ENCODE measurements at places on chromosomes 12 and 14. TPM values are rescaled to one million over a fixed set of nuclear protein-coding genes. Genes with fewer than 3 reads are reported as not detected.

INHBC gene
- not detected for total RNA-seq

GNB3 gene
- 2.5 TPM for total RNA-seq

KRT82 gene
- total RNA-seq = not detected

UBR7 gene
- 9.7 TPM for total RNA-seq

PLA2G1B gene
- not detected for total RNA-seq

GSC gene
- total RNA-seq = not detected

DCN gene
- total RNA-seq = 2,415 TPM

LUM gene
- 209 TPM for total RNA-seq

ACOT4 gene
- total RNA-seq = 0.49 TPM

ALKBH2 gene
- 12.3 TPM for total RNA-seq

LMNTD1 gene
- total RNA-seq = not detected

TMEM121 gene
- total RNA-seq = 9.4 TPM

CIROP gene
- total RNA-seq = not detected

TRMT5 gene
- 14.4 TPM for total RNA-seq

TSPAN11 gene
- total RNA-seq = not detected

MSI1 gene
- total RNA-seq = 1.5 TPM

SLC2A14 gene
- 0.36 TPM for total RNA-seq

RIMBP2 gene
- total RNA-seq = not detected

PLEKHH1 gene
- total RNA-seq = not detected
